ENCODE measurements at places on chromosomes 4 and X. TPM values are rescaled to one million over a fixed set of nuclear protein-coding genes. Genes with fewer than 3 reads are reported as not detected.

DNA sequence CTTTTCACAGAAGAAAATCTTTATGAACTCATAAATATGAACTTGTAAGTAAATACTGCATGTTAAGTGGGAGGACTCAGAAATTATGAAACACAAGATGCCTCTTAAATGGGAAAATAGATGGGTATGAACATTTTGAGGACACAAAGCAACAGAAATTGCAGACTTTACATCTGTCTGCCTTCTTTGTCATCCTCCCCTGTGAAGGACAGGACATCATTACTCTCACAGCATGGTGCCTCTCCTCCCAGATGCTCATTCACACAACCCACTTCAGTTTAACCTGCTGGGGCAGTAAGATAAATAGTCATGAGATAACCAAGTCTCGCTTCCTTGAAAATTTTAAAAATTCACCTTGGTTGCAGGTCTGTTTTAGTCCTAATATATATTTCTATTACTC lies 144.5 kb downstream of the APBB2 start:
- no peak for DNase-seq

DNA sequence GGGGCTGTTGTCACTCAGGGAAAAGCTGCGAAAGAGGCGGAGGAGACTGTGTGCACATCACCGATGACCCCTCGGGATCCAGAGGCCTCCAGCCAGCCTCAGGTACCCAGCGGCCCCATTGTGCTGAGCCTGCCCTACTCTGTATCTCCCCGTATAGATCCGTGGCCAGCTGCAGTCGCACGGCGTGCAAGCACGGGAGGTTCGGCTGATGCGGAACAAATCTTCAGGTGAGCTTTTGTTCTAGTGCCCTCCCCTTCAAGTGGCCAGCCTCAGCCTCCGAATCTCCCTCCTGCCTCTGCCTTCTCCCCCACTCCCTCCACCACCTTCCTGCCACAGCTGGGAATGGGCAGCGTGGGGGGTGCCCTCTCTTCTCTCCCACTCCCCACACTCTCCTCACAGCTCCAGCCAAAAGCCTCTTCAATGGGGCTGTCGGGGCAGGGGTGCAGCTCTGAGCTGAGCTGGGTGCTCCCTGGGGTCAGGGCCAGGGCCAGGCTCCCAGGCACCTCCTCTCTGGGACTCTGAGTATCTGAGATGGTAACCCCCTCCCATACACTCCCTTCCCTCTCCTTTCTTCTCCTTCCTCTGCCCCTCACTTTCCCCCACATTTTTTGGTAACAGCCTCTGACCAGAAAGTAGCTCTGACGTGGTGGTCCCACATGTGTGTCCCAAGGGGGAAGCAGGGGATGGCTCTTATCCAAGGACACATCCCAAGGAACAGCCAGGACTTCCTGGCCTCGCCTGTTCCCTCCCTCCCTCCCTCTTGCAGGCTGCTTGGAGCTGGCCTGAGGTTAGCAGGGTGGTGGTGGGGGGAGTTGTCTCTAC lies 20.4 kb upstream of the UBA1 start:
- DNase-seq: no peak

DNA sequence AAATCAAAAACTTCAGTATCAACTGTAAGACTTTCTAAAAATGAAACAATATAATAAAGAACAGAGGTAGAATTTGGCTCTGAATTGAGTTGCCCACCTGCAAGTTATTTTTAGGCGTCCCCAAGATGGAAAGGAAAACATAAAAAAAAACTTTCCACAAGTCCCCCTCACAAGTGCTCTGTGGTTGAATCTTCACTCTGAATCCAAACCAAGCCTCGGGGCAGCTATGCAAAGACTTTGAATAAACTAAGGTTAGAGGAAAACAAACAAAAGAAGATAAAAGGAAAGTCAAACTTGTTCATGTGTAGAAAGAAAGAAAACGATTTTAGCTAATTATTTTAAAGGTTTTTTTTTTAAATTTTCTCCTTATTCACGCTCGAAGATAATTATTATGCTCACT lies 372.4 kb upstream of the SLIT2 start:
- DNase-seq: no peak

DNA sequence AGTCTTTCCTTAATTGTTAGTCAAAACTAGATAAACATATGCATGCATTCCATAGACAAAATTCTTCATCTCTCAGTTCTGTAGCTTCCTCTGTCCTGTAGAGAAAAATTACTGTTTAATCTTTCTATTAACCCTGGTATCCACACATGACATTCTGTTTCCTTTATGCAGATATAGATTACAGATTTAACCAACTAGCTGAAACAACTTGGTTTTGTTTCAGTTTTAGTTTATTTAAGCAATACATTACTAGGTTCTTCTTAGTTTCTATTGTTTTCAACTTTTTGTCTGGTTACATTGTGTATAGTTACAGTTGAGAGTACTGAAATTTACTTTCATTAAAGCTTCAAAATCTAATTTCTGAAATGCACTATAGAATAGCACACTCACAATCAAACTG lies 933.9 kb upstream of the EPHA5 start:
- no peak for DNase-seq

DNA sequence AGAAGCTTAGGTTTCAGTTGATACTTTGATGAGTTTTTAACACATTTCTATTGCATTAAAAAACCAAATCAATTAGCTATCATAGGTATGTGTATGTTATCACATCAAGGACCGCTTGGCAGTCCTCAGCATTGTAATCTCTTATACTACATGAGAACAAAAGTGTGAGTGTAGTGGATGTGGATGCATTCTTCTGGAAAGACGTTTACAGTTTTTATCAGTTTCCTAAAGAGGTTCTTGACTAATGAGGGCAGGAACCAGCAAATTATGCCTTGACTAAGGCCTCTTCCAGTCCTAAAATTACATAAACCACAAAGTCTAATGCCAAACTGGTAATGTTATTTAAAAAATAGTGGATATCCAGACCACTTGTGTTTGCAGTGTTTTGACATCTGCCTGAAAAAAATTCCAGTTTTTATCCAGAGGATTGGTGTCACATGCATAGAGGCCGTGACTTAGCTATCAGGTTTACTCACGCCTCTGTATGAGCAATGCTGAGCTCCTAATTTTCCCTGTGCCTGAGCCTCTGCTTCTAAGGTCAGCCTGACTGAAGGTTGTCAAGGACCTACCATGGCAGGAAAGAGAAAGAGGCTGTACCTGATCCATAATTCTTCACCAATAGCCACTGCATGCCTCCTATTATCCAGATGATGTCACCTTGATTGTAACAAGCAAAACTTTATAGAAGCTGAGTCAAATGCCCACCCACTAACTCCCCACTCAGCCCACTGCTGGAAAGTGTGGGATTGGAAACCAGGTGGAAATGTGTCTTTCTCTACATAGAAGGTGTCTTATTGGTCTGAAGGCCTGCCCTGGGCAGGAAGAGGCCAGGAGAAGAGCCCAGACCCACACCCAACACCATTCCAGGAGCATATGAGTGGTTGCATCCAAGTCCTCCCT lies 68.7 kb downstream of the ENPP6 start:
- DNase-seq: peak; percentile 25

DNA sequence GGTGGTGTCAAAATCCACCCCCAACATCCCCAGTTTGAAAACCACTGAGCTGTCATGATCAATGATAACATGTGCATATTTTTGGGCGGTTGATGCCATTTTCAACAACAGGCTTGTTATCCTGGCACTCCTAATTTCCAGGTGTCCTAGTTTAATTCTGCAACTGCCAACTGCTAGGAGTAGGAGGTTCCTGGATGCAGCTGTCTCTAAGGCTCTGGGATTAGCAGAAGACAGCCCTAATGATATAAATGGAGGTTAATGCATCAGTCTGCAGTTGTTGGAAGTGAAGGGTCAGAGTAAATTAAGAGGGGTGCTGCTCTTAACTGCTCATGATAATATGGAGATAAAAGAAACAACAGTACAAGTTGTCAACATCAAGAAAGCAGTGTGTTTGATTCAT lies 23.8 kb downstream of the ARFIP1 start:
- no peak for DNase-seq

DNA sequence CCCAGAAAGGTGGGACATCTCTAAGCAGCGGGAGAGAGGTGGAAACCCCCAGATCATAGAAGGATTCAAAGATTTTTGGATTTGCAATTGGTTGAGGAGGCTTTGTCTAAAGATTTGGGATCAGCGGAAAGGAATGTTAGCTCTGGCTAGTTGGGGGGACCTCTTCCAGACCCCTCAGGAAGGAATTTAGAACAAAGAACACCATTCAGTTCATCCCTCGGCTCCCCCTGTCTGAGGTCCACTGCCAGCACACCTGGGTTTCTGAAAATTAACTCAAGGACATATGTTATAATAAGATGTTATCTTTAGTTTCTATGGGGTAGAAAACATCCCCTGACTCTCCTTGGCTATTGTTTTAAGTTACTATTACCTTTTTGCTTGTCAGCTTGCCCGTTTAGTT lies 163.6 kb downstream of the CEP135 start:
- no peak for DNase-seq

- DNase-seq: no peak
Observed at GRCh38 chr4:143344774-143345173, 8.1 kb downstream of the GAB1 start.

- DNase-seq: no peak
Observed at GRCh38 chr4:124188595-124188994, 523.9 kb downstream of the ANKRD50 start.

DNA sequence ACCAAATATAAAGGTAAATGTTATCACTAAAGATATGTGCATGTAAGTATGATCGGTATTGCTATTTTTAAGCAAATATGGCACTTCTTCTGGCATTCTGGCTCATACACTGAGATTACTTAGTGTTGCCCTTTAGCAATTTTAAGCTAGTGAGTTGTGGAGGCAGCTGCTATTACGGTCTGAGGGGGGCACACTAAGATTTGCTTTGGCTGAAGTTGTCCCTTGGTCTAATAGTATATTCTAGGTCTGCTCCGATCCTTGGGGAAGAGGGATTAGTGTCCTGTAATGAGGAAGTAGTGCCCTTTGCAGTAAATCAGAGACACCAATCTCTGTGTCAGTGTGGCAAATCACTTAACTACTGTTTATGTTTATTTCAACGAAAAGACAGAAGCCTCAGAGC lies 196.5 kb upstream of the FTHL17 start:
- no peak for DNase-seq

DNA sequence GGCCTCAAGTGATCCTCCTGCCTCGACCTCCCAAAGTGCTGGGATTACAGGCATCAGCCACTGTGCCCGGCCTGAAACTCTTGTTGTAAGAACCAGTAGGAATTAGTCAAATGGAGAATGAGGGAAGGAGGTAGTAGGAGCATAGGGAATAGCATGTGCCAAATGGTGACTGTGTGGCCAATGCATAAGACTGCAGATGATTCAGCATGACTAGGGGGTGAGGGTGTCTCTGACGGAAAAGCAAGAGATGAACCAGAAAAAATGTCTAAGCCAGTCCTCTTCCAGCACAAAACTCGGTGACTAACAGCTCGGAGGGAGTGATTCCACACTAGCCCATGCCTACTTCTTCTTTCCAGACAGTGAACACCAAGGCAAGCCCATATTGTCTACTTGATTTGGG lies 58.2 kb upstream of the DUSP21 start:
- peak; percentile 93 for DNase-seq

GRCh38 chr4:2338754-2339457 lies 77.0 kb upstream of the MXD4 start:
- no peak for DNase-seq

DNA sequence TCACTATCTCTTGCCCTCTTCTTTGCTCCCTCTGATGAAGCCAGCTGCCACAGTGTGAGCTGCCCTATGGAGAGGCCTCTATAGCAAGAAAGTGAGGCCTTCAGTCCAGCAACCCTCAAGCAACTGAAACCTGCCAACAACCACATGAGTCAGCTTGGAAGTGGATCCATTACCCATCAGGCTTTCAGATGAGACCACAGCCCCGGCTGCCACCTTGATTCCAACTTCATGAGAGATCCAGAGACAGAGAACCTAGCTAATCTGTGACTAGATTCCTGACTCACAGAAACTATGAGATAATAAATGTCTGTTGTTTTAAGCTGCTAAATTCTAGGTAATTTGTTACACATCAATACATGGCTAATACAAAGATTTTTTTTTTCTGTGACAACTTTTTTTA lies 20.4 kb upstream of the WAS start:
- DNase-seq: no peak

DNA sequence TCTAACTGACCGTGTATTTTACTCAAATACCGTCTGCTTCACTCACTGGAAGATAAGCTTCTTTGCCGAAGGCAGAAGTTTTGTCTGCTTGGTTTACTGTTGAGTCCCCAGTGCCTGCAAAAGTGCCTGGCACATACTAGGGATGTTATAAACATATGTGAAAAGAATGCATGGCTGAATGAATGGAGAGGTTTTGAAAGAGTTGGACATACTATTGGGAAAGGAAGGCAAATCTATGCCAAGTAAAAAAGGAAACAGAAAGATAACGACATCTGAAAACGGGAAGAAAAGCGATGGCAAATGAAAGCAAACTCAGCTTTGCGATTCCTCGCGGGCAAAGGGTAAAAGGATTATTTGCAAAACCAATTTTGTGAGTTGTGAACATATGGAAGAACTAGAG lies 21.7 kb downstream of the ADGRG2 start:
- DNase-seq: no peak

DNA sequence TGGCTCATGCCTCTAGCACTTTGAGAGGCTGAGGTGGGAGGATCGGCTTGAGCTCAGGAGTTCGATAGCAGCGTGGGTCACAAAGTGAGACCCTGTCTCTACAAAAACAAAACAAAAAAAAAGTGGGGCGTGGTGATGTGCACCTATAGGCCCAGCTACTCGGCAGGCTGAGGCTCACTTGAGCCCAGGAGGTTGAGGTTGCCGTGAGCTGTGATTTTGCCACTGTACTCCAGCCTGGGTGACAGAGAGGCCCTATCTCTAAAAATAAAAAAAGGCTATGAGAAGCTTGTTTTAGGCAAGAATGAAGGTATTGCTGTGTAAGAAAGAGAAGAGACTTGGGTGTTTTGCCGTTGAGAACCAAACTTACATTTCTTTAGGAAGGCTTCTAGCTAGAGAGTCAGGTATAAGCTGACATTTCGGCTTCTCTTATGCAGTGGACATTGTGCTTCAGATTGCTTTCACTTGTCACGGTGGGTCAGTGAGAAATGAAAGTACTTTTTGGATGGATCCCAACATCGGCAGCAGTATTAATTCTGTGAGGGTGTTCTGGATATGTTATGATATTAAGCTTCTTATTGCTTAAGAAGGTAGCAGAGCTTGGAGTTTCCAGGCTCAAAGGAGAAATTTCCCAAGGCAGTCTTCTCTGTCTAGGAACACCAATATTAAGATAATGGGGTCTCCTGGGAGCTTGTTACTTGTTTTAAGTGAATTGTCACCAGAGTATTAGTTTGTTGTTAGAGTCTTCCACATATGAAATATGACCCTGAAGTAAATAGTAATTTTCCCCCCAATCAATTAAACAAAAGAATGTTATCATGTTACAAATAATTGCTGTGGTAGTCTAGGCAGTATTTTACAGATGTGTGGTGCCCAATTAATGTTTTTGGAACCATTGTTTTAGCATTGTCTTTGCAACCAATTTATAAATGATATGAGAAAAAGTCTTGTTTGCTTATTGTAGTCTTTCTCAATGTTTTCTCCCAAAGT lies 17.6 kb downstream of the TMEM131L start:
- no peak for DNase-seq

Gene S100G
- not detected for polyA plus RNA-seq

Gene MAGEB5
- polyA plus RNA-seq: not detected

Gene PLXNB3
- polyA plus RNA-seq: 7.1 TPM

Gene MAN2B2
- 30.5 TPM for polyA plus RNA-seq

Gene NKX6-1
- polyA plus RNA-seq: not detected

Gene NEUROG2
- not detected for polyA plus RNA-seq
